ENCODE measurements at places on chromosomes 6 and 20.

- H3K27ac ChIP-seq, result no peak overlapping the region
- DNase-seq, result peak; percentile 88
- H3K4me1 ChIP-seq, result peaks cover 10% of the 10 kb centered on the region
- no peaks in the 10 kb centered on the region for H3K36me3 ChIP-seq
- H3K27me3 ChIP-seq, result no peaks in the 10 kb centered on the region
- H3K4me3 ChIP-seq, result peak overlapping the region; percentile 51
These were observed 9.4 kb downstream of the DEFB132 start for GRCh38 chr20:266596-267562.

DNA sequence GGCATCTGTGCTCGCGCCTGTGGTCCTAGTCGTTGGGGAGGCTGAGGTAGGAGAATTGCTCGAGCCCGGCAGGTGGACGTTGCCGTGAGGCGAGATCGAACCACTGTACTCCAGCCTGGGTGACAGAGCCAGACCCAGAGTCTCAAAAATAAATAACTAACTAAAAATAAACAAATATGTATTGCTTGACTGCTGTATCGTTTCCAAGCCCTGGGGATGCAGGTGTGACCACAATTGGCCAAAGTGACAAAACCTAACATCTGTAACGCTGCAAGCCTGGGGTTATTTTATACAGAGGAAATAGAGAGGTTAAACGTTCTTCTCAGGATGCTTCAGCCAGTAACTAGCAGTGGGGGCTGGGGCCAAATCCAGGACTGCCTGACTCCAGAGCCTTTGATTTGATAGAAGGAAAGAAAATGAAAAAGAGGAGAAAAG is 1.9 kb upstream of the SRSF3 start:
- DNase-seq, result no peak
- peaks cover 2% of the 10 kb centered on the region for H3K4me1 ChIP-seq
- H3K4me3 ChIP-seq, result no peak overlapping the region
- no peak overlapping the region for H3K27ac ChIP-seq
- H3K27me3 ChIP-seq, result no peaks in the 10 kb centered on the region

GRCh38 chr6:46990031-46990644 is 52.0 kb downstream of the ADGRF1 start:
- H3K27ac ChIP-seq, result peak overlapping the region; percentile 40
- no peak overlapping the region for H3K4me3 ChIP-seq
- H3K4me1 ChIP-seq, result peaks cover 20% of the 10 kb centered on the region
- DNase-seq, result no peak
- no peaks in the 10 kb centered on the region for H3K27me3 ChIP-seq

DNA sequence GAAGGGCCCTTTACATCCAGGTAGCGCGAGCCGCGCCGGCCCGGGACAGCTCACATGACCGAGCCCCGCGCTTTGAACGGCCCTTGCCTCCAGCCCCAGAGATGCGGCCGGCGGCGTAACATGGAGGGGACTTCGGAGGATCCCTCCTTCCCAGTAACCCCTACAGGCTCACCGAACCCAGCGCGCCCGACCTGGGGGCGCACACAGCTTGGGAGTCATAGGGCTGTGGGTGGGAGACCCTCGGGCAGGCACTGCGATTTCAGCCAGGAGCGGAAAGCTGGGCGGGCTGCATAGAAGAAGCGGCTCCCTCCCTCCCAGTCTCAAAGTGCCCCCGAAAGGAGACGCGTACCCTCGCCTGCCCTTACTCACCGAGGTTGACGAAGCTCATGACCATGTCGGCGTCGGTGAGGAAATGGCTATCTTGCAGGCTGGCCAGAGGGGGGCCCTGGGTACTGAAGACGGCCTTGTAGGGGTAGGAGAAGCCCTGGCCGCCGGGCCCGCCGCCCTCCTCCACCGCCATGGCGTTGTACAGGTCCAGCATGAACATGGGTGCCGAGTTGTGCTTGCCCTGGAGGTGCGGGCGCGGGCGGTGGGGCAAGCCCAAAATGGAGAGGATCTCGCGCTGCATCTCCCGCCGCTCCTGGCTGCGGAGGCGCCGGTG is 975 bp downstream of the BMP7 start:
- H3K27me3 ChIP-seq, result no peaks in the 10 kb centered on the region
- peak overlapping the region; percentile 48 for H3K4me3 ChIP-seq
- H3K27ac ChIP-seq, result peak overlapping the region; percentile 68
- no peak for DNase-seq

DNA sequence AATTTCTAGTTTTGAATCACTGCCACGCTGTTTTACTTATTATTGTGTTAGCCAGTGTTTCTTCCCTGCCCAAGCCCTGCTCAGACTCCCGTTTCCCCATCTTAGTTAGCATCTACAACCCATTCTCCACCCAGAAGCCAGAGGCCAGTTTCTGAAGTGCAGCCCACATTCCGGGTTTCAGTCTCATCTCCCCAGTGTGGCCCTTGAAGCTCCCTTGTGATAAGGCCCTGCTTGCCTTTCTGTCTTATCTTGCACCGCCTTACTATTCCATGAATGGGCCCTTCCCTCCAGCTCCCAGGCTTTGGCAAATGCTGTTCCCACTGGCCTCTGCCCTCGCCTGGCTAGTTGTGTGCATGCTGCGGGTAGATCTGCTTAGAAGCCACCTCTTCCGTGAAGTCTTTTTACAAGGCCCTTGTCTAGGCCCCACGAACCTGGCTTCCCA is 41.1 kb downstream of the TOX2 start:
- no peaks in the 10 kb centered on the region for H3K27me3 ChIP-seq

DNA sequence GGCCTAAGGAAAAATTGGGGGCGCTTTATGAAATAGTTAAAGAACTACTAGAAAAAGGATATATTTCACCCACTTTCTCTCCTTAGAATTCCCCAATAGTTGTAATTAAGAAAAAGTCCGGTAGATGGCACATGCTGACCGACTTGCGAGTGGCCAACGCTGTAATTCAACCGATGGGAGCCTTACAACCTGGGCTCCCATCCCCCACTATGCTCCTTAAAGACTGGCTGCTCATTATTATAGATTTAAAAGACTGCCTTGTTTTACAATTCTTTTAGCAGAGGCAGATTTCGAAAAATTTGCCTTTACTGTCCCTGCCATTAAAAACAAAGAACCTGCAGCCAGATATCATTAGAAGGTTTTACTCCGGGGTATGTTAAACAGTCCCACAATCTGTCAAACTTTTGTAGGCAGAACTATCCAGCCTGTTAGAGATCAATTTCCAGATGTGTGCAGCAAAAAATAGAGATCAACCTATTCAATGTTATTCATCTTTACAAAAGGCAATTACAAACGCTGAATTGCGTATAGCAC is 58.5 kb upstream of the PRSS16 start:
- no peaks in the 10 kb centered on the region for H3K36me3 ChIP-seq
- peak overlapping the region; percentile 84 for H3K27ac ChIP-seq
- H3K4me1 ChIP-seq, result no peaks in the 10 kb centered on the region
- H3K27me3 ChIP-seq, result no peaks in the 10 kb centered on the region
- DNase-seq, result no peak
- peak overlapping the region; percentile 64 for H3K4me3 ChIP-seq

- no peak overlapping the region for H3K27ac ChIP-seq
- H3K4me3 ChIP-seq, result no peak overlapping the region
- no peak for DNase-seq
- no peaks in the 10 kb centered on the region for H3K4me1 ChIP-seq
- H3K36me3 ChIP-seq, result no peaks in the 10 kb centered on the region
These were observed 106.6 kb downstream of the VEGFA start for GRCh38 chr6:43876602-43877001.

- peaks cover 10% of the 10 kb centered on the region for H3K36me3 ChIP-seq
- no peak for DNase-seq
- H3K27me3 ChIP-seq, result no peaks in the 10 kb centered on the region
These were observed 9.8 kb upstream of the PNISR start for GRCh38 chr6:99434702-99435530.

- no peaks in the 10 kb centered on the region for H3K4me1 ChIP-seq
- H3K27me3 ChIP-seq, result no peaks in the 10 kb centered on the region
- DNase-seq, result peak; percentile 56
- no peak overlapping the region for H3K27ac ChIP-seq
- H3K4me3 ChIP-seq, result no peak overlapping the region
These were observed 2.0 kb upstream of the DUSP22 start for GRCh38 chr6:290111-290922.

GRCh38 chr20:16018881-16019280 is 554.4 kb downstream of the KIF16B start:
- H3K36me3 ChIP-seq, result no peaks in the 10 kb centered on the region
- no peak overlapping the region for H3K27ac ChIP-seq
- no peaks in the 10 kb centered on the region for H3K27me3 ChIP-seq
- no peaks in the 10 kb centered on the region for H3K4me1 ChIP-seq
- H3K4me3 ChIP-seq, result no peak overlapping the region
- no peak for DNase-seq

- no peaks in the 10 kb centered on the region for H3K36me3 ChIP-seq
- H3K27me3 ChIP-seq, result no peaks in the 10 kb centered on the region
- H3K27ac ChIP-seq, result no peak overlapping the region
- no peak overlapping the region for H3K4me3 ChIP-seq
- no peaks in the 10 kb centered on the region for H3K4me1 ChIP-seq
- DNase-seq, result no peak
These were observed 106.0 kb downstream of the ZNF217 start for GRCh38 chr20:53487461-53488200.

DNA sequence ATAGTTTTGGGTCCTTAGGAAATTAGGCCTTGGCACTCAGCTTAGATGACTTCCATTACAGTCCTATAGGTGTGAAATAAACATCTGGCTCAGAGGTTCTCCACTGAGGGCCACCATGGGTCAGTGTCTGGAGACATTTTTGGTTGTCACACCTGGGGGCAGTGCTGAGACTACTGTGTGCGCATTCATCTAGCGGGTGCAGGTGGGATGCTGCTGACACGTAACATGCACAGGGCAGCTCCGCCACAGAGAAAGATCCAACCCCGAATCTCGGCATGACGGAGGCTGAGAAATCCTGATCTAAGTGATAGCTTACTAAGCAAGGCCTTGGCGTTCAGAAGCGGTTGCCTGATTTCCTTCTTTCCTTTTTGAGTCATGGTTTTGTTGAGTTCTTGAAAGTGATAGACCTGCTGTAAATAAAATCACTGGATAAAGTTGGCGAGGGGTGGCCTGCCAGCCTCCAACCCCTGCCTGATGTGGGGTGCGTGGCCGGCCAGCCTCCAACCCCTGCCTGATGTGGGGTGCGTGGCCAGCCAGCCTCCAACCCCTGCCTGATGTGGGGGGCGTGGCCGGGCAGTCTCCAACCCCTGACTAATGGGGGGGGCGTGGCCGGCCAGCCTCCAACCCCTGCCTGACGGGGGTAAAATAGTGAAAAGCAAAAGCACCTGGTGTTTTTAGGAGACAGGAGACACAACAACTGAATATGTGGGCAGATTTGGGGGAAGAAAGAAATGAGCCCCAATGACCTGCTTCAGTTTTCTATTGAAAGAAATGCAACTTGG is 158.1 kb downstream of the CDH26 start:
- H3K4me1 ChIP-seq, result no peaks in the 10 kb centered on the region
- H3K4me3 ChIP-seq, result no peak overlapping the region
- H3K27me3 ChIP-seq, result no peaks in the 10 kb centered on the region
- H3K27ac ChIP-seq, result no peak overlapping the region
- no peak for DNase-seq

DNA sequence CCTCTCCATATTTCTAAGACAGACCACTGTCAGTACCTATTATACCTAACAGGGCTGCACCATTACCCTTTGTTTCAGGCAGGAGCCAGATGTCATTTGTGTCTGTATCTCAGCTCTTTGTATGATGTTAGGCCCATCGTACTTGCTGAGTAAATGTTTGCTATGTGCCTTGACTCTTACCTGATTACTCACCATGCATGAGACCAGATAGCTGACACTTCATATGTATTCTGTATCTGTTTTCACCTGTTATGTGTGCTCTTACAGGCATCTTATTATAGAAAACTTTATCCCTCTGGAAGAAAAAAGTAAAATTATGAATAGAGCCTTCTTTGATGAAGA is 31.7 kb upstream of the ASXL1 start:
- DNase-seq, result no peak
- H3K4me1 ChIP-seq, result no peaks in the 10 kb centered on the region
- peak overlapping the region; percentile 42 for H3K27ac ChIP-seq
- peaks cover 16% of the 10 kb centered on the region for H3K36me3 ChIP-seq
- H3K4me3 ChIP-seq, result no peak overlapping the region

GRCh38 chr20:9166153-9166780 is 97.4 kb downstream of the PLCB4 start:
- no peaks in the 10 kb centered on the region for H3K36me3 ChIP-seq
- H3K4me1 ChIP-seq, result no peaks in the 10 kb centered on the region
- H3K27ac ChIP-seq, result peak overlapping the region; percentile 67
- no peaks in the 10 kb centered on the region for H3K27me3 ChIP-seq
- DNase-seq, result no peak

- no peaks in the 10 kb centered on the region for H3K27me3 ChIP-seq
- no peak for DNase-seq
- H3K4me3 ChIP-seq, result no peak overlapping the region
These were observed 6.4 kb downstream of the SERAC1 start for GRCh38 chr6:158161566-158162254.

DNA sequence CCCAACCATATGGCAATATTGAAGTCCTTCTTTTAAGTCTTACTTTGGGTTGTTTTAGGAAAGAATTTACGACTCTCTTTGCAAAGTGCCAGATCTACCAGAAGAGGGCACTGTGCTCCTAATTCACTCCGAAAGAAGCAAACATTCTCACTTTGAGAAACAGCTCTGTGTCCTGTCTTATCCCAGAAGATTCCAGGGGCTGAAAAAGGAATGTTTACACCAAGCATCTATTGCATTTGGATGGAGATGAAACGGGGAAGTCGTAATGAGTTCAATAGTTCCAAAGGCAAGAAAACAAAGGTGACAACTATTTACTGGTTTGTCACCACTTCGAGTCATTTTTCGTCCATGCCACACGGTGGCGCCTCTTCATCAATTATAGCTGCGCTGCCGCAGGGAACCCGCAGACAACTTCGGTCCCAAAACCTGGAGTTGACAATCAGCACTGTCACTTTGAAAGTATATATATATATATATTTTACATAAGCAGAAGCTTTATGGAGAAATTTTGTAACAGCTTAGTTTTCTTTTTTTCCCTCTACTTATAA is 121.6 kb downstream of the MOXD1 start:
- H3K27ac ChIP-seq, result no peak overlapping the region
- DNase-seq, result peak; percentile 78

- H3K27ac ChIP-seq, result no peak overlapping the region
- H3K4me1 ChIP-seq, result peaks cover 16% of the 10 kb centered on the region
- H3K27me3 ChIP-seq, result no peaks in the 10 kb centered on the region
- H3K36me3 ChIP-seq, result no peaks in the 10 kb centered on the region
These were observed 51.5 kb upstream of the EPB41L1 start for GRCh38 chr20:36102809-36103596.
